ENCODE measurements at places on chromosomes 3 and 15.

DNA sequence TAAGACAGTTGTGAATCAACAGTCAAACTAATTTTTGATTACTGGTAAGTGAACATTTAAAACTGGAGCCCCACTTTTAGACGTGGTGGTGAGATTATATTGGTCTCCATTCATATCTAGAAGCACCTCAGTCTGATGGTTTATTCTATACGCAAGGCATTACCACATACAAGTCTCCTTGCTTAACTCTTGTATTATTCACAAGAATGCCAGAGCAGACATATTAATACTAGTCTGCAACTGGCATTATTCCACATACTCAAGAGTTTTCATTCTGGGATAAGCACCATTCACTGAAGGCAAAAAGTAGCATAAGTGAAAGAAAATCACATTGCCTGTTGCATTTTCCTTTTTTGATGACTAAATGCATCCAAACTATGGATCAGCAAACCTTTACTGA is 36.9 kb upstream of the MEIS2 start:
- no peak for DNase-seq

DNA sequence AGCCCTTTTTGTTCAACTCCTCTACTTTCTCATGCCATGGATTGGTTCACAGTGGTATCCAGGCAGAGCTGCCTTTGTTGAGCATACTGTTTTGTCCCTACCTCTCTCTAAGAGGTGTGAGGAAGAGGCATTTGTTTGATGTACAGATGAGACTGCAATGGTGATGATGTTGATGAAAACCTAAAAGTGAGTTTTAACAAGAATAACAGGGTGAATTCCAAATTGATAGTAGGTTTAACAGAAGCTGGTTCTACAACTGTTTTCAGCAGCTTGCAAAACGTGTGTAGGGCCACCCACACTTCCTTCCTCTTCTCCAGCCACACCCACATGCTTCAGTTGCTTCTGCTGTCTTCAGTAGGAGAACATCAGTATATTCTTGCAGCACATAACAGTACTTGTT is 10.2 kb downstream of the SNRK start:
- DNase-seq, result no peak

DNA sequence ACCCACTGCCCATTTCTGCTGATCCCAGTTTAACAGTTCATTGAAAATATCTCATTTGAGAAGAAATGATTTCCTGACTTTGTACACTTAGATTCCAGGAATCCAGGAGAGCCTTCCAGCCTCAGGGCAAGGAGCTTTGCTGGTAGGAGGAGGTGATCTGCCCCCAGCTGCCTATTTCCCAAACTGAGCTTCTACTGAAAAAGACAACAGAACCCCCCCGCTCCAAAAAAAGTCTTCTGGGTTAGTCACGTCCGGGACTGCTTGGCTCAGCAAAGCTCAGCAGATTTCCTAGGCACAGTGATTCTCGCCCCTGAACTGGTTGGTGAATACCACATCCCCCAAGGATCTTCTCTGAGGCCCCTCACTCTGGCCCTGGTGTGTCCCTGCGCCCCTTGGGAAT is 13.1 kb downstream of the SLC6A6 start:
- no peak for DNase-seq

- peak; percentile 10 for DNase-seq
Measured at GRCh38 chr15:100602823-100603393, 519 bp downstream of the ASB7 start.

DNA sequence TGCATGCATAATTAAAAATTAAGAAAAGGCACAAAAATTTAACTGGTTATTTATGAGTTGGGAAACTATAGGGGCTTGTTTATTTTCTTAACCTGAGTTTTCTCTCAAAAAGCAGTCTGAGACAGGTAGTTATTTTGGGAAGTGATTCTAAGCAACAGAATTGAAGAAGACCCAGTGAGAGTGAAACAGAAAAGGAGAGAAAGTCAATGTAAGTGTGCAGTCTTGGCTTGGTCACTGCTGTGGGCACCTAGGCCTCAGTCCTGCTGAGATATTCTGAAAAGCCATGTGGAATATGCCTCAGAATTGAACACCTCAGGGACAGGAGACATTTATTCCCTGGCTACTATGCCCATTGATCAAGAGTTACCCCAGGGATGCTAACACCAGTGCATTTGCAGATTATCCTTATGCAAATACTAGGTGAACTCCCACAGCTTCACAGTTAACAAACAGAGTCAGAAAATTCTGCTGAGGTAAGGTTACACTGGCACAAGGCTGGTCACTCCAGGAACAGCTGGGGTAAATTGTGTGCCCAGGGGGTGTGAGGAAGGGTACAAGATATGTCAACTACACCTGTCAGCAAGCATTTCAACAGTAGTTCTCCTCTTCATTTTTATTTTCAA is 222.7 kb downstream of the EFHB start:
- DNase-seq, result no peak

GRCh38 chr15:82543160-82543559 is 2.9 kb upstream of the RPS17 start:
- peak; percentile 37 for DNase-seq

All from MG63 (cell line).